Lung microvascular endothelial cell (primary cell): ENCODE measurements at places on chromosomes 6 and 20.
A peak's percentile ranks its signal among the peaks of the same experiment; 100 is the strongest.

GRCh38 chr6:10146715-10147451 lies 268.0 kb downstream of the TFAP2A start:
- DNase-seq: peak; percentile 23

GRCh38 chr6:49565855-49566254 lies 15.4 kb downstream of the C6orf141 start:
- peak; percentile 97 for DNase-seq

GRCh38 chr6:156741287-156742073 lies 35.7 kb upstream of the ARID1B start:
- no peak for DNase-seq

DNA sequence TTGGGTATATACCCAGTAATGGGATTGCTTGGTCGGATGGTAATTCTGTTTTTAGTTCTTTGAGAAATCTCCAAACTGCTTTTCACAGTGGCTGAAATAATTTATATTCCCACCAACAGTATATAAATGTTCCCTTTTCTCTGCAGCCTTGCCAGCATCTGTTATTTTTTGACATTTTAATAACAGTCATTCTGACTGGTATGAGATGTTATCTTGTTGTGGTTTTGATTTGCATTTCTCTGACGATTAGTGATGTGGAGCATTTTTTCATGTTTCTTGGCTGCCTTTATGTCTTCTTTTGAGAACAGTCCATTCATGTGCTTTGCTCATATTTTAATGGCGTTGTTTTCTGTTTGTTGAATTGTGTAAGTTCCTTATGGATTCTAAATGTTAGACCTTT lies 641.6 kb downstream of the HACE1 start:
- no peak for DNase-seq
